Dermis blood vessel endothelial cell (primary cell): ENCODE measurements at places on chromosomes 7 and 10.

- no peak for DNase-seq
Observed at GRCh38 chr7:41760293-41760692, 57.4 kb upstream of the INHBA start.

DNA sequence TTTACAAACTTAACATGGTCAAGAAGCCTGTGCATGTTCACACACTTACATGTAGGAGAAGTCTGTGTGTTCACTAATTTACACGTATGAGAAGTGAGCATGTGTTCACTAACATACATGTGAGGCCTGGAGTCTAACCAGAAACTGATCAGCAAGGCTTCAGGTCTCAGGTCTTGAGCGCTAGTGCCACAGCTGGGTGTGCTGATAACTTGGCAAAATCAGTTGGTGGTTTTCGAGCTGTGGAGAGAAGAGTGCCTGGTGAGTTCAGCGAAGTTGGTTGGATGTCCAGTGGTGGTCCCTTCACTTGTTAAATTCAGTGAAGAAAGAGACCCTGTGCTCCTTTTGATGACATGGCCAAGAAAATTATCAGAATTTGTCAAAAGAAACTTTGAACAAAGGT lies 98.7 kb downstream of the CELF2 start:
- no peak for DNase-seq

- no peak for DNase-seq
Observed at GRCh38 chr7:143405173-143406001, 3.3 kb downstream of the EPHA1 start.

DNA sequence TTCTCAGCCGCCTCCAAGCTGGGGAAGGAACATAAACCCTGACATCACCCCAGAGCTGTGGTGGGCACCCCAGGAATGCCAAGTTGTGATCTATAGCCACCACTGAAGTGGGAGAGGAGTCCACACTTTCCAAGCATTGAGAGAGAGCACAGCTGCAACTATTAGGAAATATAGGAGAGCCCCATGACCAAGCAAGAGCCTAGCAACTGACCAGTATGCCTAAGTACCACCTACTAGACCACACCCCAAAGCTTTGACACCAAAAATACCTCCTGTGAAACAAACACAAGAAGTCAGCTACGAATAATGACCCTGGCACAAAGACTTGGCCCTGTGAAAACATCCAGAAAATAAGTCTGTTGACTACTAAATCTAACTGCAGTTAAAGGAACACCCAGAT lies 804.1 kb upstream of the IGFBP3 start:
- no peak for DNase-seq

GRCh38 chr10:33566426-33566825 lies 232.0 kb upstream of the NRP1 start:
- DNase-seq, result no peak

GRCh38 chr10:73998929-73999691 lies 1.2 kb downstream of the VCL start:
- DNase-seq, result peak; percentile 84

DNA sequence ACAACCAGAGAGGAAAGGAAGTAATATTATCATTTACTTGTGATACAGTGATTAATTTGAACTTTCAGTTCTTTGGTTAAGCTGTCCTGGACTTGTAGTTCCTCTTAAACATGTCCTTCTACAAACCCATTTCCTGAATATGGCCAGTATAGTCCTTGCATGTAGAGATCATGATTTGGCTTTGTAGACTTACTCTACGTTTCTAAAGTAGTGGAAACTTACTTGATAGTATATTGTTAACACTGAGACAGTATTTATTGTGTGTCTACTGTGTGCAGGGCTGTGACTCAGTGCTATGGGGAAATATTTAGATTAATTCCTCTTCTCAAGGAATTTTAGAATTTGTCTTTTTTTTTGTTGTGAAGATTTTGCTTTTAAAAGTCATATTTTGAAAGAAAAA lies 109.5 kb downstream of the NRF1 start:
- DNase-seq, result no peak

DNA sequence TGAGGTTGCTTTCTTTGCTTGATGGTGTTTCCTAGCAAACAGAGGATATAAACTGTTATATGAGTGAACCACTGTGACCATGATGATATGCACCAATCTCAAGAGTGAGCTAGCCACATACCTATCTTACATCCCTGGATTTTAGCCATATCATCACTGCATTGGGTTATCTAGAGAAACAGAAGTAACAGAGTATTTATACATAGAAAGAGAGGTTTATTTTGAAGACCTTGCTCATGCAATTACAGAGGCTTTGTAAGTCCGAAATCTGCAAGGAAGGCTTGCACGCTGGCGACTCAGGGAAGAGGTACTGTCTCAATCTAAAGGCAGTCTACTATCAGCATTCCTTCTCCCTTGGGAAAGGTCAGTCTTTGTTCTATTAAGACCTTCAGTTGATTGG lies 11.8 kb upstream of the PON2 start:
- no peak for DNase-seq

DNA sequence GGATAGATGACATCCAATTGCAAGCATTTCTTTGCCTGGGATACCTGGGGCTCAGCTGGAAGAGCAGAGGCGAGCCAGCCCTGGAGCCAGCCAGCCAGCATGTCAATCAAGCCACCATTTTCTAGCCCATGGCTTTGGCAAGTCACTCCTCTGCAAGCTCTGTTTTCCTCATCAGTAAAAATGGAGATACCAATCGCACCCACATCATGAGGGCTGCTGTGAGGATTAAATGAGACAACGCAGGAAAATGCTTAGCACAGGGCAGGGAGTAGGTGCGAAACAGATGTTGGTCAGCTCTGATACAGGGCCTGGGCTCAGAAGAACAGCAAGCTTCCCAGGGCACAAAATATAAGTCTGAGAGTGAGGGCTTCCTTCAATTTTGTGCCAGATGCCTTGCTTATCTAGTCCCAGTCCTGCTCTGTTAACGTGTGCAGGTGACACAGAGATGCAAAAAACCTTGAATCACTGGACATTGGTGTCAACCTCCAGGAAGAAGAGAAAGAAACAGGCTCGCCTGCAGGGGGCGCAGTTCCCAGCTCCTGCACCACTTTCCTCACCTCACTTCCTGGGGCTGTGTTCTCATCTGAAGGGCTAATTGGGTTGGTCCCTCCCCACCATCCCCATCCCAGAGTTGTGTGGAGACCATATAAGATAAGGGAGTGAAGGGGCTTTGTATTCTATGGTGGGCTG lies 72.8 kb upstream of the CACUL1 start:
- no peak for DNase-seq

- DNase-seq, result no peak
Observed at GRCh38 chr7:113083816-113084495, 2.7 kb downstream of the GPR85 start.

DNA sequence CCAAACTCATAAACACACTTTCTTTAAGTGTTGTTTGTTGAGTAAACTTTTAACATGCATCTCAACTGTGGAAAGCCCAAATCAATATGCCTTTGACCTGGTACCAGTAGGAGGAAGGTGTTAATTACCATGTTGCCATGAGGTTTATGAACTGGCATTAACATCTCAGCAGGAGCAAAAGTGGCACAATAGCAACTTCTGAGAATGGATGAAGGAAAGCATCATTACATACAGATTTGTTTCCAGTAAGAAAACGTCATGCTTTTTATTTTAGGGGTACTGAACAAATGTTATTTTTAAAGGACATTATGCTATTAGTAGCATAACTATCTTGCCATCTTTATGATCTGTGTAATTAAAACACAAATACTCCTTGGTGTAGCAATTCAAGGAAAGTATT lies 51.1 kb downstream of the ARMC3 start:
- no peak for DNase-seq

DNA sequence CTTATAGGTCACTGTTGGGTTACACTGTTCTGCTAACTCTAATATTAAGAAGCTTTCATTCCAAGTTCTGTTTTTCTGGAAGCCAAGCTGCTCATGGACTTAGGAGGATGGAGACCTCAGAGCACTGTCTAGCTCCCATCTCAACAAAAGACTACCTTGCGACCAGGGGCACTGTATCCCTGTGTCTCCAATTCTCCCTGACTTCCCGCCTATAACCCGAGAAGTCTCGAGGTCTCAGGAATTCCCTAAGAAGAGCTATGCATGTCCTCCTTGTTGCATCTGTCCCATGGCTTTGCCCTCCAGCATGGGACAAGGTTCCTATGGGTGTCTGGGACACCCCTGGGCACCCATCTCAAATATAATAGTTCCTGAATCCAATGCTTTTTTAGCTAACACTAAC lies 31.2 kb downstream of the BTBD16 start:
- DNase-seq, result no peak

GRCh38 chr7:85688712-85689111 lies 501.9 kb upstream of the SEMA3D start:
- DNase-seq, result no peak

DNA sequence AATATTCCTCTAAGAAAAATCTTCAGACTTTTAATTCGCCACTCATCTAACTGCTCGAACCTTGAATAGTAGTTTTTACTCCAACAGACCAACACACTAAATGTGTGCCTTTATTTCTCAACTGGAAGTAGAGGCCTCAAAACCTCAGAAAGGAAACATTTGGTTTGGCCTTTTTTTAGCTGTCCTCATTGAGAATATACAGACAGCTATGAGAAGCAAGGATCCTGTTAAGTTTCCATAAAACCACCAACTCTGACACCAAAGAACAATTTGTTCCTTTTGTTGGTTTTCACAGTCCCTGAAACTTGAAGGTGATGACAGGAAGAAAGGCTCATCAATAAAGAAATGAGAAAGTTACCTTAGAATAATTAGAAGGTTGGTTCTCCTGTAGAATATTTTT lies 199.2 kb upstream of the MEOX2 start:
- no peak for DNase-seq

- no peak for DNase-seq
Observed at GRCh38 chr10:109668154-109668665, 255.1 kb downstream of the XPNPEP1 start.

GRCh38 chr7:45695249-45695995 lies 121.3 kb downstream of the ADCY1 start:
- DNase-seq, result no peak

DNA sequence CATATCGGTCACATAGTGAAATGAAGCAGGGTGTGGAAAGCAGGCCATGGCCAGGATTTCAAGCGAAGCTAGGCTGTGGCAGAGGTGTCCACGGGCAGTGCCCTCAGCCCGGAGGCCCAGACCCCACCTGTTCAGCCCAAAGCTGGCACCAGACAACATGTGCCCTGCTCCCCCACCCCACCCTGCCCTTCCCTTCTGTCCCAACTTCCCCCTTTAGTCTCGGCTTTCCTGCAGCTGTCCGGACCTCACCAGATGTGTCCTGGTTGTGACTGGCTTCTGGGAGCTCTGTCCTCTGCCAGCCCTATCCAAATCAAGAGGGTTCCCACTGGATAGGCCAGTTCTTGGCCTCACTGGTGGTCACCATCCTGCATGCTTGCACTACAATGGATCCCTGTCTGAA lies 37.3 kb downstream of the ADAM12 start:
- DNase-seq, result no peak

DNA sequence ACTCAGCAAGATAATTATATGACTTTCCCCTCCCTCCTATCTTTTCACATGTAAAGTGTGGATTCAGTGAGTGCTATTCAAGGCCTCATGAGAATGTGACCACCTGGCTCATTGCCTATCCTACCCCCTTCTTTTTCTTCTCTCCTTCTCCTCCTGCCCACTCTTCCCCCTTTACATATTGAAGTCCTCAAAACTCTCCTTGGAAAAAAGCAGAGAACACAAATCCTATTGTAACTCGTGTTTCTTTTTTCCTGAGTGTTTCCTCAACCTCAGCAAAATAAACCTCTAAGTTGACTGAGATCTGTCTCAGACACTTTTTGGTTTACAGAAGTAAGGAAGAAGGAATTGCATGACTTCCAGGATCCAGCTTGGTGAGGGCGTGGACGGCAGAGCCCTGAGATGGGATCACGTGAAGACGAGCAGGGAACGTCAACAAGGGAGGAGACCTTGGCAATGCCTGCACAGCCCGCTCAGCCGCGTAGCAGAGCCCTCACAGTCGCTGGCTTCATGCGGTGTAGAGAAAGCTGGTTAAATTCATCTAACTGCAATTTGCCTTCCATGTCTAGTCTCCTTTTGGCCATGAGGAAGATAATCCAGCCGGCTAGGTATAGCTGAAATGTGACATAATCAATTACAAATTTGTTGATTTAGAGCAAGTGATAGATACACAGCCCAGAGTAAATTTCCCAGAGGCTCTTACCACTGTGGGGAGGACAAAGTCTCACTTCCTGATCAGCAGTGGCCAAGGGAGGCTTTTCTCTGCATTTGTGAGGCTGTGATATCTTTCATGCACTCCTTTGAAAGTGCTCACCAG lies 75.7 kb downstream of the LYZL2 start:
- DNase-seq, result peak; percentile 73

- peak; percentile 57 for DNase-seq
Observed at GRCh38 chr10:46992803-46993561, 81.8 kb downstream of the PTPN20 start.

GRCh38 chr10:125415006-125415633 lies 254.8 kb upstream of the CTBP2 start:
- peak; percentile 21 for DNase-seq

DNA sequence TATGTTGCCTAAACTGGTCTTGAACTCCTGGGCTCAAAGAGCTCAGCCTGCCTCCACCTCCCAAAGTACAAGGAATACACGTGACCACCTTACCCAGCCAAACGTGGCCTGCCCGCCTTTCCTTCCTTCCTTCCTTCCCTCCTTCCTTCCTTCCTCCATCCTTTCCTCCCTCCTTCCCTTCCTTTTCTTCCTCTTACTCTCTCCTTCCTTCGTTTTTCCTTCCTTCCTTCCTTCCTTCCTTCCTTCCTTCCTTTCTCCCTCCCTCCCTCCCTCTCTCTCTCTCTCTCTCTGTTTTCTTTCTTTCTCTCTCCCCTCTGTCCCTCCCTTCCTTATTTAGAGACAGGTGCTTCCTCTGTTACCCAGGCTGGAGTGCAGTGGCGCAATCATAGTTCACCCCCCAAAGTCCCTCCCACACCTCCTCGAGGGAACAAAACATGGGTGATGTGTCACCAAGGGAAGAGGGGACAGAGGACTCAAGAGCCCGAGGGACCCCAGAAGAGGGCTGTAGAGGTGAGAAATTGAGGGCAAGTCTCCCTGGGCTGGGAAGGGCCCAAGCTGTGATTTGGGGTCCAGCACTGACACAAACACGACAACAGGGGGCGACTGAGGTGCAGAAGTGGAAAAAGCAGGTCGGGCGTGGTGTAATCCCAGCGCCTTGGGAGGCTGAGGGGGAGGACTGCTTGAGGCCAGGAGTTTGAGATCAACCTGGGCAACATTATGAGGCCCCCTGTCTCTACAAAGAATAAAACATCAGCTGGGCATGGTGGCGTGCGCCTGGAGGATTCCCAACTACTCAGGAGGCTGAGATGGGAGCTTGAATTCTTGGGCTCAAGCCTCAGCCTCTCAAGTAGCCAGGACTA lies 28.1 kb downstream of the EPHB4 start:
- peak; percentile 85 for DNase-seq

DNA sequence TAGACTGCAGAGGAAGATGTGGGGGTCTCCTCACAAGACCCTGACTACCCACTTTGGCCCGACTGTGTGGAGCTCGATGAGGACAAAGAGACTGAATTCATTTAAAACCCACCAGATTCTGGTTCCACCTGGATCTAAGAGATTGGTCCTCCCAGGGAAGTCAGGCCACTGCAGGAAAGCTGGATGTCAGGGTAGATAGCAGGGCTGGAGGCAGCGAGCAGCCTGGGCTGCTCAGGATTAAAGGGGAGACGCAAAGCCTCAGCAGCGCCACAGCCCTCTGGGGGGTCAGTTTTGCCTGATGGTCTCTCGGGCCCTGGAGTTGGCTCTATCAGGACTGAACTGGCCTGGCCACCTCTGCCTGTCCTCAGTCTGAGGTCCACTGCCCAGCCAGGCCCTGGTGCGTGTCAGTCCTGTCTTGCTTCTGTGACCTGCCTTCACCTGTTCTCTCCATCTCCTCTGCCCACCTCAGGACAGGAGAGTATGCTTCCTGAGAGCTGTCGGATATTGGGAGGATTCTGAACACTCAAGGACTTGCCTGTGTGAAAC lies 12.2 kb upstream of the KLRG2 start:
- no peak for DNase-seq

- no peak for DNase-seq
Observed at GRCh38 chr7:43697690-43698089, 31.6 kb downstream of the COA1 start.
